ENCODE measurements at places on chromosomes 5 and 9.

GRCh38 chr5:78116167-78116566 is 178.3 kb downstream of the AP3B1 start:
- no peak for DNase-seq

- no peak for DNase-seq
Observed at GRCh38 chr5:134432677-134433359, 21.1 kb upstream of the CDKN2AIPNL start.

GRCh38 chr5:38257308-38258041 is 884 bp upstream of the EGFLAM start:
- DNase-seq: peak; percentile 30

GRCh38 chr9:95778957-95779356 is 96.5 kb upstream of the ERCC6L2 start:
- no peak for DNase-seq

DNA sequence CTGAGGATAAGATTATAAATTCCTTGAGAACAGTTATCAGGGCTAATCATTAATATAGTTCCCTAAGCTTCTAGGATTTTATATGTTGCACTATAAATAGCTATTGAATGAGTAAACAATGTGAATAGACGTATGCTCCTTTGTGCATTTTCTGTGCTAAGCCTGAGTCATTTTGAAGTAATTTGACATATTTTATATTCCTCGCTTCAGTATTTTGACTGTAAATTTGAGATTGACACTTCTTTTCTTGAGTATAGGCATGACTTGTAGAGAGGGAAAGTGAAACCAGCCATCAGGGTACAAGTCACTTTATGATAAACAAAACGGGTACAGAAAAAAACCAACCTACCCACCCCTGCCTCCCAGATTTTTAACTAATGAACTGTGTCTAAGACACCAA is 367.7 kb upstream of the PRR16 start:
- no peak for DNase-seq

- DNase-seq: no peak
Observed at GRCh38 chr9:97980918-97981845, 2.0 kb upstream of the ANP32B start.

GRCh38 chr5:169626779-169627178 is 10.3 kb upstream of the DOCK2 start:
- DNase-seq: no peak

DNA sequence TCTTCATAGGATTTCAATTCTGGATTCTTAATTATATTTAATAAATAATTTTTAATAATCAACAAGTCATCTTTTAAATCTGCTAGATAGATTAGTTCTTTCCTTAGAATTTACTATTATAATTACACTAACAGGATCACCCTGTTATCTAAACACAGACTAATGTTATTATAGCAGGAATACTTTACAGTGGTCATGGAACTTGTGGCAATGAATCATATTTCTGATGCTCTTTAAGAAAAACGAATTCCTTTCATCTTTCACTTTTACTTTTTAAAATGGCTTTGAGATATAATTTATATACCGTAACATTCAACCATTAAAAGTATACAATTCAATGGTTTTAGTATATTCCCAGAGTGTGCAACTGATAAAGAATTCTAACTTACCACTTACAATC is 29.7 kb upstream of the CDK5RAP2 start:
- DNase-seq: no peak

- DNase-seq: no peak
Observed at GRCh38 chr9:134768332-134768708, 112.3 kb upstream of the FCN2 start.

DNA sequence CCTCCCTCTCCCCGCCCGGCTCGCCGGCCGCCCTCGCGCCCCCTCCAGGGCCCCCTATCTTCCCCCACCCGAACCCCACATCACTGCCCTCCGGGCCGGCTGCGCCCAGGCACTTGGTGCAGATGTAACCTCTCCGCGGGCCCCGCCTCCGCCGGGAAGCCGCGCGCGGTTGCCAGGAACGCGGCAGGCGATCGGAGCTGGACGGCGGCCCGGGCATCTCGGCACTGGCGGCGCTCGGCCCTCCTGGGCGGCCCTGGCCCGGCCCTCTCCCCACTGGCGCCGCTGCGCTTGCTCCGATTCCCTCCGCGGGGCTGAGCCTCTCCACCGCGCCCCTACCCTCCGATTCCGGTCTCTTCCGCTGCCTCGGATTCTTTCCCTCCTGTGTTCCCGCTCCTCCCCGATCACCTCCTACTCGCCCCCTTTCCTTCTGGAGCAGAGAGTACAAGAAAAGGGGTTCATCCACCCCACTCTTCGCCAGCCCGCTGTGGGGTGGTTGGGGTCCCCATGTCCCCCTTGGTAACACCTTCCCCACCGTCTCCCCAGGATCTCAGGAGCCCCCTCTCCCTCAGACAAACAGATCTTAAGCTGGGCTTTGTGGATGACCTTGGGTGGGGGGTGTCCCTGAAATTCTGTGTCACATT is 70.6 kb downstream of the C9orf50 start:
- no peak for DNase-seq

DNA sequence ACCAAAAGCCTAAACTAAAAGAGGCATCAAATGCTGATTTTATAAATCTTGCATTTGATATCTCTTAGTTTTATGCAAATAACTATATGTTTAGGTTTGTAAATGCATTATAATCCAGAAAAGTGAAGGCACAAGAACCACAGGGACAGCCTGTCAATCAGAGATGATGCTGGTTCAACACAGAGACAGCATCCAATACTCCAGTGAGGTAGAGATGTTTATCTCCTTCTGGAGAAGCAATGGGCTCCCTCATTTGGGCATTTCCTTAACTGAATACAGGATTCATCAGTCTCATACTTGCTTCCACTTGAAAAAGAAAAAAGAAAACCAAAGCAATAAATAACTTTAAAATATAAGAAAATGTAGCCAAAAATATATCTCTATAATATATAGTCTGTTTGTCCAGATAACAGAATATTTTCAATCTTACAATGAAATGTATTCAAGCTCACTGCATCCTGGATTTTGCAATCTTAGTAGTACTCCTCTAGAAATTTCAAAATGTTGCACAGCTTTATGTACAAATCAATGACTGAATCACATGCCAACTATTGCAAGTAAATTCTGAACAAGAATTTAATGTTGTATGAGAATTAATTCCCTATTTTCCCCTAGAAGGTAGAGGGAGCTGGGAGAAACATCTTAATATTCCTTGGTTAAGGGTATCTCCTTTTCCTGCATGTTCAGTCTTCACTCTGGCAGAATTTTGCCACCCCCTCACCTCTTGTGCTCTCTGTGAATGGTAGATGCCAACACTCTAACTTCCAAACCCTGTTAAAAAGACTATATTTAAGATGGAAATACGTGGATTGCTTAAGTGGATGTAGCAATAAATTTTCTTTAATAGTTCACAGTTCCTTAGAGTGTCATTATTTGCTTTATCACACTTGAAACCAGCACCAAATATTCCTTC is 191.1 kb upstream of the GAS1 start:
- no peak for DNase-seq

DNA sequence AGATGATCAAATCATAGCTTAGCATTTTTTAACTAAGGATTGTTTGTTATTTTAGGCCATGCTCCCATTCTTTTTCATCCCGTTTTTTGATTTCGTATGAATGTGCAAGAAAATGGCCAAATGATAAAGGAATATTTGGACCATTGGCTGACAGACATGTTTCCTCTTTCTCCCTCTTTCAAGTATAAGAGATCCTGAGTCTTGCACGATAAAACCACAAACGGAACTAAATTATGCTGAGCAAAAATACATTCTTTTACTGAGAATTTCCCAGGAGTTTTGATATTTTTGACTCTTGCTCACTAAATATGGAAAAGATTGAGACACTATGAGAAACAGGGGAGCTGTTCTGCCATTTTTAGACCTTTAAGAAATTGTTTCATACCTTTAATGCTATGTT is 90.4 kb upstream of the KLF9 start:
- no peak for DNase-seq

GRCh38 chr5:95613514-95613913 is 6.4 kb upstream of the GPR150 start:
- no peak for DNase-seq

- no peak for DNase-seq
Observed at GRCh38 chr5:160198841-160199409, 30.4 kb upstream of the FABP6 start.

DNA sequence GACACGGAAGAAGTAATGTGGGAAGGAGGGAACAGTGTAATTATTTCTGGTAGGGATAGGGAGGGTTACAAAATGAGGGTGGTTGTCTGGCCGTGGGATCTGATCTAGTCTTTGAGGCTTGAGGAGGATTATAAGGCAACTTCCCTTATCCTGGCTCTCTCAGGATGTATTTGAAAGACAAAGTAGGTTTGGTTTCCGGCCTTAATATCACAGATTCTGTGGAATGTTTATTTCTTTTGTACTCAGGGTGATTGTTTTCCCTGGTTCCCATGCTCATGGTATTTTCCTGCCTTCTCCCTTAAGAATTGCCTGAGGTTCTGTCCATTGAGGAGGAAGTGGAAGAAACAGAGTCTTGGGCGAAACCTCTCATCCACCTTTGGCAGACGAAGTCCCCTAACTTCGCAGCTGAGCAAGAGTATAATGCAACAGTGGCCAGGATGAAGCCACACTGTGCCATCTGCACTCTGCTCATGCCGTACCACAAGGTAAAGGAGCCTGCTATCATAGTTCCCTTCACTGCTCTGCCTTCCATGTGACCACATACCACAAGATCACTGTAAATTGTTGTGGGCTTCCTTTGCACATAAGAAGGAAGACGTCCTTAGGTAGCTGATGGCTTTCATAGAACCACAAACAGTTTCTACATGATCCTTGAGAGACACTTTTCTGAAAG is 253.8 kb downstream of the KDM4C start:
- DNase-seq: no peak
